ENCODE measurements at places on chromosomes 16 and 17.

DNA sequence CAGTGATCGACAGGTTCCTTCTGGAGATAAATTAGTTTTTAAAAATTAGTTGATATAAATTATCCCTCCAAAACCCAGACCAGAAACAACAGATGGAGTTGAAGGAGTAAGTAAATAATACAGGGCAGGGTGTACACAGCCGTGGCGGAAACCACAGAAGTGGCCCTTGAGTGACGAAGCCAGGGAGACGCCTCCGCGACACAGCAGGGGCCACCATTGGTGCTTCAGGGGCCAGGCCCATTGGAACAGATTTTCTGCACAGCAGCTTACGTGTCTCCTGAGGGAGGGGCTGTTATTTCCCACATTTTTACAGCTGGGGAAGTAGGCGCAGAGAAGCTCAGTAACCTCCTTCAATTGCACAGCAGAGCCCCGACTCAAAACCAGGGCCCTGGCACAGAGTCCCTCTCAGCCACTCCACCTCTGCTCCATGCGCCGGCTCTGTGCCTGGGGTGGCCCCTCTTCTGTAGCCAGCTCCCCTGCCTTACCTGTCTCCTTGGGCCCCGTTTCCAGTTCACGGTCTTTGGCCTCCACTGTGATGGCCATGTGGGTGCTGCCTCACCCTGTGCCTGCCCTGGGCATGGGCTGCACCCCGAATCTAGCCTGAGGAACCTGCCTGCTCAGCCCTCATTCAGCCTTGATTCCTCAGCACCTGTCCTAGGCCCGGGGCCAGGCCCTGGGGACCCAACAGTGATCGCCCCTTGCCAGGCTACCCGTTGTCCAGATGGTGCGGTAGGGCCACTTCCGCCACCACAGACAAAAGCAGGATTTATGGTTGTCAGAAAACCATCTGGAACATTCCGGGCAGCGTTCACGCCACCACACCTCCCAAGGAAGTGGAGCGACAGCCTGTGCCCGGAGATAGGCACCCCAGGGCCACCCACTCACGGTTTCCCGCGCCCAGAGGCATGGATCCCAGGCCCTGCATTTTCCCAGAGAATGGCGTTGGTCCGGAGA, 128.5 kb upstream of the GSE1 start:
- DNase-seq: peak; percentile 95

DNA sequence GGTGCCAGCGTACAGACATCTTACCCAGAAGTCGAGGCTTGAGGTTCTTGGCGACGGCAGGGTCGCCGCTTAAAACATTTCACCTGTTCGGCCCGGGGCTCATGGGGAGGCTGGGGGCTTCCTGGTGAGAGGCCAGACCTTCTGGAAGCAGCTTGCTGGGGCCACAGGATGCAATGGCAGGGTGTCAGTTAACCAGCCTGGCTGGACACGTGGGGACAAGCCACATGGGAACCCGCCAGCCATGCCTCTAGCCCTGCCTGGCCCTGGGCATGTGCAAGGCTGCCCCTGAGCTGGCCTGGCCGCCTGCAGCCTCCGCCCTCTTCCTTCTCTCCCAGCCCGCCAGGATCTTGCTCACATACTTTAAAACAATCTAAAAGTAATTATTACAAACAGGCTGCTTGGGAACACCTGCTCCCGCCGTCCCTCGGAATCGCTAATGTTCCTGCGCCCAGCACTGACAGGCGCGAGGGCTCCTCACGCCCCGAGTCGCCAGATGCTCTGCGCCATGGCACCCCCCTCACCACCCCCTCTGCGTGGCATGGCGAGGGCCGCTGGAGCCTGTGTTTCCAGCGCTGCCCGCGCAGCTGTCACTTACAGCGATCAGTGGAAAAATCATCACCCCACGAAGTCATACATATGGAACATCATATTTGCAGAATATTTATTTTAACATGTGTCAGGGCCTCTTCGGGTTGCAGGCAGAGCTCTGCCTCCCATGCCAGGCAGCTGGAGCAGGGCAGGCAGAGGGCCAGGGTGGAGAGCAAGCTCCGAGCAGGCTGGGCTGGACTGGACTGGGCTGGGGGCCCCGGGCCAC, 188.7 kb upstream of the GSE1 start:
- peak; percentile 71 for DNase-seq

DNA sequence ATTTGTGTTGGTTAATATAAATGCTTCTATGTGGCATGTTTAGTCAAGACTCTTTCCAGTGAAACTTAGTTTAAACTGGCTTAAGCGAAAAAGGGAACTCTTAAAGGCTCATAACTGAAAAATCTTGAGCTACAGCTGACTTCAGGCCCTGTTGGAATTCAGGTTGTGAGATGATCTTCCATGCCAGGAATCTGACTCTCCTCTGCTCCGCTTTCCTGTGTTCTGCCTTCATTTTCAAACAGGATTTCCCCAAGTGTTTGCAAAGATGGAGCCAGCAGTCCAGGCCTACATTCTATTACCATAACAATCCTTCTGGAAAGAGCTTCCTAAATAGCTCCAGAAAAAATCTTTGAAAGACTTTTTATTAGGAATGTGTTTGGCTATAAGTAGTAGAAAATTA, 134.9 kb downstream of the NLK start:
- DNase-seq: no peak

GRCh38 chr17:17071531-17072360, 29.5 kb downstream of the MPRIP start:
- no peak for DNase-seq

- DNase-seq: no peak
Observed at GRCh38 chr16:1184156-1184868, 31.4 kb downstream of the CACNA1H start.

Measured in NCI-H1092 treated with DMSO at 0.1 percent for 48 hours (cell line).